Stimulated activated naive CD4-positive, alpha-beta T cell (primary cell): ENCODE measurements at places on chromosomes 13 and 19.
A peak's percentile ranks its signal among the peaks of the same experiment; 100 is the strongest.

DNA sequence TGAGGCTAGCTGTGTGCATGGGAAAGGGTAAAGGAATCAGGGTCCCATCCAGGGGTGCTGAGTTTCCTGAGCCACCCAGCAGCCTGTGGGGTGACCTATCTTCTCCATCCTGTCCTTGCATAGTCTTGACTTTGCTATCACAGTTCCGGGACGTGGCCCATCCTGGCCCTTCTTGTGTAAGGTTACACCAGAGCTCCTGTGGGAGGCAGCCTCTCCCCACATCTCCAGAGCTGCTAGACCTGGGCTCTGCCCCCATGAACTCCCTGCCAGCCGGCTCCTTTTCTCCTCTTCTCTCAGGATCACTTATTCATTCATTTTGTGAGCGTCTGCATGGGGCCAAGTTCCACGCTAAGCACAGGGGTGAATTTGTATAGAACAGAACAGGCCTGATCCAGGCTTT, 238.9 kb downstream of the TSHZ3 start:
- no peak for DNase-seq

DNA sequence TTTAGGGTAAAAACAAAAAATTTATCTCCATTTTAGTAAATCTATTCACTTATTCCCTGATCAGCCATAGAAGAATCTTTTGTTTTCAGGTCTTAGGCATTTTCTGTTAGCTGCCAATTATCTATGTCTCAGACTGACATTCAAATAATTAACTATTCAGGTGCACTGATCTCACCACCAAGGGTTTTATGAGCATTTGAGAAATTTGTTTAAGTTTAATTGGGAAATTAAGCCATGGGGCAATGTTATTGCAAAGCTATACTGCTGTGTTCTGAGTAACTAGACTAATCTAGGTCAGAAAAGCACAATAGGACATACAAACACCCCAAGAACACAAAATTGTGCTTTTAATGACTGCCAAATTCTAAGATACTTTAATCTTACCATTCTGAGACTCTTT, 210.7 kb upstream of the EDNRB start:
- DNase-seq = no peak

GRCh38 chr19:40718774-40719391, 2.0 kb downstream of the ITPKC start:
- DNase-seq = no peak

- DNase-seq = no peak
Measured at GRCh38 chr13:41974262-41974900, 13.5 kb upstream of the VWA8 start.

GRCh38 chr13:109764470-109765291, 21.7 kb downstream of the IRS2 start:
- DNase-seq = peak; percentile 43

- no peak for DNase-seq
Measured at GRCh38 chr19:3119693-3120380, 16.0 kb upstream of the GNA15 start.

GRCh38 chr13:32822771-32823170, 193.5 kb upstream of the KL start:
- DNase-seq = no peak

- DNase-seq = no peak
Measured at GRCh38 chr19:15701757-15702533, 25.9 kb upstream of the OR10H2 start.

- DNase-seq = peak; percentile 31
Measured at GRCh38 chr19:45152504-45153338, 8.1 kb downstream of the NKPD1 start.

- no peak for DNase-seq
Measured at GRCh38 chr13:113364901-113365582, 1.1 kb upstream of the GRTP1 start.

- no peak for DNase-seq
Measured at GRCh38 chr13:76974618-76974975, 17.3 kb upstream of the CLN5 start.

- peak; percentile 18 for DNase-seq
Measured at GRCh38 chr19:35030257-35031071, at the start of gene SCN1B. SCN1B (plus strand) TSS chr19:35030470; CDS start chr19:35030821, 351 bp downstream.

GRCh38 chr19:20278342-20278741, 111.3 kb downstream of the ZNF486 start:
- peak; percentile 12 for DNase-seq

GRCh38 chr13:47858042-47859025, 142.7 kb downstream of the SUCLA2 start:
- DNase-seq = no peak

- peak; percentile 91 for DNase-seq
Measured at GRCh38 chr13:98495627-98496478, 81.1 kb downstream of the STK24 start.

- DNase-seq = no peak
Measured at GRCh38 chr13:43444081-43444480, 342.7 kb downstream of the ENOX1 start.

DNA sequence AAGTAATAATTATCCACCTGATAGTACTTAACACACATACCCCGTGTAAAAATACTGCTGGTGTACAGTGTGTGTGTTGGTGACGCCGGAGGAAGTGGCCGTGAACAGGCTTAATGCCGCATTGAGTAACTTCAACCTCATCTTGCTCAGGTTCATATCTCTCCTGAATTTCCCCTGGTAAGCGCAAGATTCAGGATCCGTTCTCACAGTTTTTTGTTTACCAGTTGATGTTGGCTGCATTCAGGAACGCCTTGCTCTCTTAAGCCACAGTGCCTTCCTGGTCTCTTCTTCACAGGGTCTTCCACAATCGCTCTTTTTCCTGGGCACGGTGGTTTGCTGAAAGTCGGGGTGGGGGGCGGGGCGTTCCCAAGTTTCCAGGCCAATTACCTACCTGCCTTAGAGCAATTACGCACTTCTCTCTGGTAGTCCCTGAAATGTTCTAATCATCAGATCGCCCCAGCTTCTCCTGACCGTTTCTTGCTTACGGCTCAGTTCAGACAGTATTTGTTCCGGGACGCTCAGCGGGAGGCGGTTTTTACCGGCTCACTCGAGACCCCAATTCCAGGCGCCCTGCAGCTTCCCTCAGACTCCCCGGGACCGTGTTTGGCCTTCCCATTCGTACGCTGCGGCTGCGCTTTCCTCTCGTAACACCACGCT, 706 bp upstream of the DNAJC3 start:
- DNase-seq = no peak

DNA sequence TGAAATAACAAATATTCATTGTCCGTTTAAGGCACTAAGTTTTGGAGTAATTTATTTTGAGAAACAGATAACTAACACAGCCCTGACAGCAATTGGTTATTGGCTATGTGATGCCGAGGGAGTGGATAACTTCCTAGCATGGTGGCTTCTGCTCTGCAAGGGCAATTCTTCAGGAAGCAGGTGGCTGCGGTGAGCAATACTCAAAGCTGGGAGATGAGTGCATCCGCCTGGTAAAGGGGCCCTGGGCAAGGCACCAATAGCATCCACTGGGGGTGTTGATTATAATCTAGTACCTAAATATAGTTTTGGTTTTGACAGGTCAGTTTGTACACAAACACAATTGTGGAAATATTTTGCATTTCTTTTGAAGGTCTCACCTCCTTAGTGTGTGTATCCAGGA, 41.0 kb downstream of the CCDC70 start:
- DNase-seq = no peak
